ENCODE measurements at places on chromosomes 5 and 9.

GRCh38 chr5:159878988-159879471, 37.3 kb upstream of the ADRA1B start:
- no peak for DNase-seq

DNA sequence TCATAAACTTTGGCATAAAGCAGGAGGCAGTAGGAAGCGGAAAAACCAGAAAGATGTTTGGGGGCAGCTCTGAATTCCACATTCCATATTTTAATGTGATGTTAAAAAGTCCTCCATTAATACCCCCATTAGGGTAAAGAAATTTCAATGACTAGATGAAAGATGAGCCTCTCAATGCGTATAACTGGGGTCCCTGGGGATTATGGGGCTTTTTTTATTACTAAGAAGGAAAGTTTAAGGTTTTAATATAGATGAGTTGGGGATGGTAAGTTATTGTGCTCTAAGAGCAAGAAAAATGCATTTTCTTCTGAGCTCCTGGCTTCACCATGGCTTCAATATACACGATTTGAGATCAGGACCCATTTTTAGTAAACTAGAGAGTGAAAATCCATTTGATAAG, 321.9 kb downstream of the CDK5RAP2 start:
- DNase-seq, result no peak

DNA sequence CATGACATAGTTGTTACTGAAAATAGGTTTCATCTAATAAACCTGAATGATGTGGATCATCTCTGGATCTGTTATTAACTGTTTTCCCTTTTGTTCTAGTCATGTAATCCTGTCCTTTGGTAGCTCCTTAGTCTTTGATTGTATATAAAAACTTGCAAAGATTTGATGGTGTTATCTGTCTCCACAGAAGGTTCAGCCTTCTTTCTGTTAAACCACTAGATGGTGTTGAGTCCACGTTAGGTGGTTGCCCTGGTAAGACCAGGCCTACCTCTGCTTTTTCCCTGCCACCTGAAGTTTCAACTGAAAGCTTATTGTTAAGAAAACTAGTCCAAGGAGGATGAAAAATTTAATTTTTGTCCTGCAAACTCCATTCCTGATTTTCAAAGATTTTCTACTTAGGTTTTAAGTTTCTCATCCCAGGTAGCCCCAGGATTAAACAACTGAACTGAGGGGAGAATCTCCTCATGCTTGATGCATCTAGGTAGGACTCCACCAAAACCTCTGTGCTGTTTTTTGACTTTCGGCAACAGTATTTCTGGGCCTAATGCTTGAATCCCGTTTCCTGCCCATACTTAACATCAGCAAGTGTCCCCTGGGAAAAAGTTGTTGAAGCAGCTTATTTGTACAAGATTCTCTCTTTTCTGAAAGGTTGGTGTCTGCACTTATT, 68.5 kb downstream of the RICTOR start:
- no peak for DNase-seq

- DNase-seq, result no peak
These were observed 32.1 kb downstream of the PROP1 start for GRCh38 chr5:177963966-177964365.

GRCh38 chr5:35679357-35679756, 61.7 kb downstream of the SPEF2 start:
- no peak for DNase-seq

GRCh38 chr5:100899675-100900074, 3.4 kb downstream of the ST8SIA4 start:
- DNase-seq, result no peak

DNA sequence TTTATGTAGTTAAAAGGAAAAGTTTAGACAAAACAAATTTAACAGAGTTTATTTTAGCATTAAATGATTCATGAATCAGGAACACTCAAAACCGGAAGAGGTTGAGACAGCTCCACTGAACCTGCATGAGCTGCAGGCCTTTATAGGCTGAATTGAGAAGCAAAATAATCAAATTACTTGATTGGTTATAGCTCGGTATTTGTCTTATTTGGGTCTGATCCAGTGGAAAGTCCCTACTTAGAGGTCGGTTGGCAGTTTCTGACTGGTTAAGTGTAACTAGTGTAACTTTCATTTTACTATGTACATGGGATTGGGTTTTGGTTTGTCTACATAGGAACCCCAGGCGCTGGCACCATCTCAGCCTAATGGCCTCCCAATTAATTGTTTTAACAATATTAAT, 74.1 kb upstream of the PIK3R1 start:
- DNase-seq, result no peak

DNA sequence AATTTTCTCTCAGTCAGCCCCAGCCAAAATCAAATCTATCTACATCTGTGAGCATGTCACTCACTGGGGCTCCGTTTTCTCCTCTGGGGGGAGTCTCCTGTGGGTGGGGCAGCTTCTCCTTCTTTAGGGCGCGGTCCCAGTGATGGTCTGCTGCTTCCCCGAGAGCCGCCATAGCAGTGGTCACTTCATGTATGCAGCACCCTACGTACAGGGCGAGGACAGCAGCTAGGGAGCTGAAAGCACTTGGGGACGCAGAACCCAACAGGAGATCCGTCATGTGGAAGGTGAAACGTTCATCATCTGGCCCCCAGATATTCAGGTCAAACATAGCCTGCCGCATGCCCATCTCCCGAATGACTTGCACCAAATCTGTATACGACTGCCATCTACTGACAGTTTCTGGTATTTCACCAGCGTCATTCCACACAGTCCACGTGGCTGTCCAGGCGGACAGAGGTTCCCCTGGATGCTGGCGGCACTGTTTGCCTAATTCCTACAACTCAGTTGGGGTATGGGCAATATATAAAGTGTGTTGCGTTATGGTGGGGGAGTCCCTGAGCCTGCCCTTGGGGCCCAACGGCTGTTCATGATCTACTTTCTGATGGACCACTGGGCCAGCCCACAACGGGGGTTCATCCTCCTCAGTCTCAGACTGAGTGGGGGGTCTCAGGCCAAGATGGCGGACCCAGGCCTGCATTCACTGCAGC, 795.0 kb downstream of the EFNA5 start:
- DNase-seq, result no peak

DNA sequence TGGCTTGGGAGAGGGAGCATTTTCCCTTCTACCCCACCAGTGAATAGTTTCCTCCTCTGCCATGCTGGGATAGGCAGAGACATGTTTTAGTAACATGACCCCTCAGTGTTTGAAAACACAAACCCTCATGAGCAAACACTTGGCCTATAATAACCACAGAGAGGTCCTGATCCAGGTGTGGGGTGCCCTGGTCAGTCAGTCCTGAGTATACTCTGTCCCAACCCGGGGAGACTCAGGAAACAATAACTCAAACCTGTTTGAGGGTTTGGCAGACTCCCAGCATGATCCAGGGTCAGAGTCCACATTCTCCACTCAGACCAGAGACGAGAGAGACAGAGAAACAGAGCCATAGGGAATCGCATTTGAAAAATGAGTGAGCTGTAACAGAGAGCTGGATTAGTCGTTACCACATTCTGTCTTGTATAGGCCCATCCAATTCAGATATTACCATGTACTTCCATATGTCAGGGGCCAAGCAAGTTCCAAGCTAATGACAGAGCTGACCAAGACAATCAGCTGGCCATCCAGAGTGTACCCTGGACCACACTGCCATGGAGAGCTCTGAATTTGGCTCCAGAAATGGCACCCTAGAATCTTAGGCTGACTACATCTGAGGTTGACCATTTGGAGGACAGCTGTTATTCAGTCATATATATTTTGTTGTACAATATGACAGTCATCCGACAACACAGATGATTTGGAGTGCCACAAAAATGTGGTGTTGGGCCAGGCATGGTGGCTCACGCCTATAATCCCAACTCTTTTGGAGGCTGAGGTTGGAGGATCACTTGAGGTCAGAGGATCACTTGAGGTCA, 4.2 kb upstream of the CA9 start:
- DNase-seq, result no peak

GRCh38 chr5:82057051-82057450, 85.2 kb downstream of the ATG10 start:
- no peak for DNase-seq

Data from activated gamma-delta T cell (primary cell).